ENCODE measurements at places on chromosomes 4 and X.

GRCh38 chr4:65521666-65522065, 148.6 kb downstream of the EPHA5 start:
- DNase-seq: no peak

DNA sequence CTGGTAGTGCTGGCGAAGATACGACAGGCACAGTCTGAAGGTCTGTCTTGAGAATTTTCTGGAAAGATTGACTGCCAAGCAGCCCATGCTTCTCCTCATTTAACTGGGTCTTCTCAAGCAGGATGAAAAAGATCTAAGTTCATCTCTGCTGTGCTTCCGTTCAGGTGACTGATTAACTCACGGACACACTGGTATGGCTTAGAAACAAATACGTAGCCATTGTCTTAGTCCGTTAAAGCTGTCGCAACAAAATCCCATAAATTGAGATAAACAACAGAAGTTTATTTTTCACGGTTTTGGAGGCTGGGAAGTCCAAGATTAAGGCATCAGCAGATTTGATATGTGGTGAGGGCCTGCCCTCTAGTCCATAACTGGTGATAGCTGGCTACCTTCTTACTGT, 39.5 kb downstream of the SPINK2 start:
- no peak for DNase-seq

GRCh38 chr4:3047464-3048286, 26.7 kb downstream of the HTT-AS start:
- peak; percentile 66 for DNase-seq

GRCh38 chr4:165398570-165398969, 19.8 kb downstream of the CPE start:
- DNase-seq: peak; percentile 78

DNA sequence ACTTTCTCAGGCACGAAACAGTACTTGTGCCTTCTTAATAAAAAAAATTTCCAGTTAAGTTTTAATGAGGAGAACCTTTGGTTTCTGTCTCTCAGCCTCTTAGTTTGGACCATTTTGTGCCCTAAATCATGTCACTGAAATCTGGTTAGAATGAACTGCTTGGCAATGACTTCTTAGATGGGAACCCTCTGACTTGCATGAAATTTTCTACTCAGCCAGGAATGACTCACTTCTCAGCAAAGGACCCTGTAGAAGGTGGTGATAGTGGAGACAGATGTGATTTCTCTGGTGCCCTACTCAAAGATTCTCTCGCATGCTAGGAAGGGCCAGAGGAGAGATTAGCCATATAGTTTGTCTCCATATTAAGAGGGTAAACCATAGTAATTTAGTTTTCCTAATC, 50.5 kb downstream of the RASL11B start:
- no peak for DNase-seq

GRCh38 chr4:76459291-76459723, 24.3 kb downstream of the SHROOM3 start:
- peak; percentile 90 for DNase-seq

- DNase-seq: no peak
Observed at GRCh38 chr4:82833696-82834313, 35.2 kb upstream of the SCD5 start.

DNA sequence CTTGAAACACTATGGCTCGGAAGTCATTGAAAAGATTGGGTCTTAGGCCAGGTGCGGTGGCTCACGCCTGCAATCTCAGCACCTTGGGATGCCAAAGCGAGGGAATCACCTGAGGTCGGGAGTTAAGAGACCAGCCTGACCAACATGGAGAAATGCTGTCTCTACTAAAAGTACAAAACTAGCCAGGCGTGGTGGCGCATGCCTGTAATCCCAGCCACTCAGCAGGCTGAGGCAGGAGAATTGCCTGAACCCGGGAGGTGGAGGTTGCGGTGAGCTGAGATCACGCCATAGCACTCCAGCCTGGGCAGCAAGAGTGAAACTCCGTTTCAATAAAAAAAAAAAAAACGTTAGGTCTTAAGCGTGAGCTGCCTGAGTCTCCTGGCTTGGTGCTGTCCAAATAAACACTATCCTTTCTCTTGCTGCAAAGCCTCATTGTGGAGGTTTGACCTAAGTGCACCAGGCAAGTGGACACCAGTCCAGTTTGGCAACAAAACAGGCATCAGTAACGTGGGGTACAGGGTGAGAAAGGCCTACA, 185.9 kb downstream of the DHRSX start:
- no peak for DNase-seq

GRCh38 chr4:53233114-53233795, 132.6 kb downstream of the SCFD2 start:
- no peak for DNase-seq

- no peak for DNase-seq
Observed at GRCh38 chrX:27597508-27597907, 7.4 kb downstream of the DCAF8L2 start.

GRCh38 chr4:152464030-152464823, 71.7 kb downstream of the FBXW7 start:
- no peak for DNase-seq

DNA sequence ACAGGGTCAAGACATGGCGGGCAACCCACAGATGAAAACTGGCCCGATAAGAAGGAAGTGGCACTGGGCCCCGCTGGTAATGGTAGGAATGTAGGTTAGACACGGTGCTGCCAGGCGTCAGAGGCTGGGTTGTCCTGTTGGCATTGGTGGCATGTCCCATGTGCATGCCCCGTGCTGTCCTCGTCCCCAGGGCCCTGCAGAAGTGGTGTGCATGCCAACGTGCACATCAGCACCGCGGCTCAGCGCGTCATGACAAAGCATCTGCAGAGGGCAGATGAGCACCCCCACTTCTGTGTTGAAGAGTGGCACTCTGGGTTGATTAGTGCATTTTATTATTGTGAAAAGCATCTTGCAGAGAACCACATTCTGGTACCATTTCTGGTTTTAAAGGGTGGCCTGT, 35.6 kb downstream of the NELFA start:
- DNase-seq: no peak

GRCh38 chr4:150145090-150145945, 67.1 kb downstream of the DCLK2 start:
- no peak for DNase-seq

DNA sequence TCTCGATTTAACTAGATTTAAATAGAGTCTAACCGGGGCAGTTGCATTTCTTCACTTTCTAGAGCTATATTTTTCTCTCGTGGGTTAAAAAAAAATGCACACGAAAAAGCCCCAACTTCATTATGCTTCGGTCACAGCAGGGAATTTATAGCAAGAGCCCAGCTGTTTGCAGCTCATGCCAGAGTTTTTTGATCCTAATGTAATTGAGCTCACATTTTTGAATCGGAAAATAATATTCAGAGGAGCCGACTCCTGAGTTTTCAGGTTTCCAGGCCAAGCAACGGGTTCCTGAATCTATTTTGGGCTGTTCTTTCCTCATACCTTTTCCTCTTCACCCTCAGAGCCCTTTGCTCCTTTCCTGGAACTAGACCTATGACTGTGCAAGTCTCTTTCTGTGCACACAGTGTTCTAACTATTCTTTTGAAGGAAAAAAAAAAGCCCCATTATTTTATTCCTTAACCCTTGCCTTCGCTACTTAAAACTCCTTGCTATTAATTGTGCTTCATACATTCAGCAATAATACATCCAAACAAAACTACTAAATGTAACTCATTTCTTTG, 27.5 kb upstream of the ESX1 start:
- no peak for DNase-seq

DNA sequence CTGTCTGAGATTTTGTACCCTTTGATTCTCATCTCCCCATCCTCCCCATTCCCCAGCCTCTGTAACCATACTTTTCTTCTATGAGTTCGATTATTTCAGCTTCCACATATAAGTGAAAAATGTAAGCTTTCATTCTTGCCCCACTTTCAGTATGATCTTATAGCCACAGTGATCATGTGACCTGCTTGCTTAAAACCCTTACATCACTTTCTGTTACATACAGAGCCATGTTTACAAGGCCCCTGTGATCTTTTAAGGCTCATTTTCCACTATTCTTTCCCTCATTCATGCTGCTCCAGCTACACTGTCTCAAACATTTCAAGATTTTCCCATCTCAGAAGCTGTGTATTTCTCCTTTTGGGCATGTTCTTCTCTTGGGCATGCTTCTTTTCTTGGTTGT, 147.7 kb downstream of the DCK start:
- no peak for DNase-seq

GRCh38 chrX:39877905-39878304, 219.9 kb downstream of the BCOR start:
- no peak for DNase-seq
